Endothelial cell of umbilical vein (primary cell): ENCODE measurements at places on chromosomes 4 and X. TPM values are rescaled to one million over a fixed set of nuclear protein-coding genes. Genes with fewer than 3 reads are reported as not detected.

The MXRA5 gene
- not detected in 2 replicates for total RNA-seq

The DUSP21 gene
- total RNA-seq: not detected in 2 replicates

The ATP1B4 gene
- not detected in 2 replicates for total RNA-seq

The TACR3 gene
- not detected in 2 replicates for total RNA-seq

The VCX3B gene
- total RNA-seq: not detected in 2 replicates
